Spinal cord (tissue), 10 donors: ENCODE measurements at places on chromosomes 5 and 9.

GRCh38 chr9:99121604-99122003, 16.7 kb downstream of the TGFBR1 start:
- DNase-seq = no peak

GRCh38 chr5:73213566-73213998, 40.6 kb downstream of the TMEM174 start:
- no peak for DNase-seq

DNA sequence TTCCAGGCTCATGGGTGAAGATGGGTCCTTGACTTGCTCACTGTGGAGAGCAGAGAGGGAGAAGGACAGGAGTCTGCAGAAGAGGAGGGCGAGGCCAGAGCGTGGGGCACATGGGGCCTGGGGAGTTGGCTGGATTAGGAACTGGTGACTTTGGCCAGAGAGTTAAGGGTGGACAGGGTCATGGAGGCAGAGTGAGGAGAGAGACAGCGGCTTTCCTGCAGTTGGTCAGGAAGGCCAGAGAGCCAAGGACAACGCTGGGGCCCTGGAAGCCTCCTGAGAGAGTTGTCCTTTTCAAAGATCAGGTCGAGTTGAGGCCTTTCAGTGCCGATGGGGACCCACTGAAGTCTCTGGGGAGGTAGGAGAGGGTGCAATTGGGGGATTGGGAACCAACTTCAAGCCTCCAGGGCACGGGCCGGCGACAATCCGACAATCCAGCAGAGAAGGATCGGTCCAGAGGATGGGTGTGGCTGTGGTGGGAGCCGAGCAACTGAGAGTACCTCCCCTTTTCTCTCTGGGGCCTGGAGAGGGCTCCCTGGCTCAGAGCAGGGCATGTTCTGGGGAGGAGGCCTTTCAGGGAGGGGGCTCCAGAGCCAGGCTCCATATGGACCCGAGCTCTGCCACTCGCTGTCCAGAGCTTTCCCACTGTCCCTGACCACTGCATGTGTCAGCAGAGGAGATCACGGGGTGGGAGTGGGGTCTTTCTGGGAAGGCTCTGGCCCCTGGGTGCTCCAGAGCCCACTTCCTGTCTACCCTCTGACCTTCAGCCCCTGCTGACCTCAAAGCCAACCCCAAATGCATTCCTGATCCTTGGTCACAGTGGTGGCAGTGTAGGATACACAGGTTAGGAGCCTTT, 7.5 kb upstream of the PHYHD1 start:
- DNase-seq = no peak

- no peak for DNase-seq
Observed at GRCh38 chr5:4513381-4513780, 626.7 kb upstream of the ADAMTS16 start.

DNA sequence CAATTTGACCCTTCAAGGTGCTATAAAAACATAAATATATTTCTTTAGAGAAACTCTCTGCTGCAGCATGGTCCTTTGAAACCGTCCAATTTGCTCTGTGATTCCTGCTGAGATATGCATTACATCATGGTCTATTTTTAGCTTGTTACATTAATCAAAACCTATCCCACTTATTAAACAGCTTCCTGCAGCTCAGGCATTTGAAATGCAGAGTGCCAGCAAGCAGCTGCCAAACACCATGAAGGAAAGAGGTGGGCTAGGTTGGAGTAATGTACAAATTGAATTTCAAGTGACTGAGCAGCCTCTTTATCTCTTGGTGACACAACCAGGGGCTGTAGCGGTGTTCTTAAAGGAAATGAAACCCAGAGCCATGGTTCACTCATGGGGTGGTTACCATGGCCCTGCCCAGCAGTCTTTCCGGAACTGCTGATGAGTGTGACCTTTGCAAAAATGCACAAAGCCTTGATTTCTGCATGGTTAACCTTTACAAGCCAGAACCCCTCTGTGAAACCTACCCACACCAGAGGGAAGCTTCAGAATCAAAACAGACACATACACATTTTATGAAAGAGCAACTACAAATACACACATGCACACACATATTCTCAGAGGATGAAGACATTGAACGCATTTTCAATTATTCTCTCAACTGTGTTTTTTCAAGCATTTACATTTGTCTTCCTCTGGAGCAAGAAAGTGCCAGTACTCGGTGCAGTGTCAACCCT, 155.8 kb upstream of the ZNF608 start:
- no peak for DNase-seq
